ENCODE measurements at places on chromosomes 7 and 10. TPM values are rescaled to one million over a fixed set of nuclear protein-coding genes. Genes with fewer than 3 reads are reported as not detected.

DNA sequence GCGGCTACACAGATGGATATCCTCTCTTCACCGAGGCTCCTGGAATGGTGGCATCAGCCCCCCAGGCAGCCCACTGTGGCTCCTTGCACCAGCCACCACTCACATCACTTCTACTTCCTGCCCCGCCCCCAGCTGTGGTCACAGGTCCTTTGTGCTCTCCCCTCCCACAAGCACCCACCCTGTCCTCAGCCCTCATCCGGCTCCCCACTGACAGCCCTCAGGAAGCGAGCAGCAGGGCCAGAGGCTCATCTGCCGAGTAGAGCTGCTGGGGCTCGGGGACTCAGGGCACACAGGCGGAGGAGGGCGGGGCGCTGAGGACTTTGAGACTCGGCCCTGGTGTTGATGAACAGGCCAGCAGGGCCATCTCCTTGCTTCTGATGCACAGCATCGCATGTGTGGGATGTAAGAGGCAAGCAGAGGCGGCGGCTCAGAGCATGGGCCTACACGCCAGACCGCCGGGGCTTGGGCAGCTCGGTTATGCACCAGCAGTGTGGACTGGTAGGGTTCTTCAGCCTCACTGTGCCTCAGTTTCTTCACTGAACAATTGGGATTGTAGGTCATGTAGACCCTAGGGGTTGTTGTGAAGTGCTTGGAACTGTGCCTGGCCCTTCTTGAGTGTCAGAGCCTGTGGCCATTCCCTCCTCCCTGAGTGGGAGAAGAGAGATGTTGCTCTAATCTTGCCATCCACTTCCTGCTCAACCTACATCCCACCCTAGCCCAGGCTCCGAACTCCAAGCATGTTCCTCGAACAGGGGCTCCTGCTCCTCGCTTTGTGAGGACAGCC is at the start of gene PRF1:
TSS of gene PRF1 (minus strand) at position 77 of the 784 bp plus-strand sequence. CDS start 1,839 bp downstream, outside the sequence.
- DNase-seq: no peak

Gene CFAP58
- polyA plus RNA-seq: 0.35 TPM

- no peak for DNase-seq
These were observed 57.6 kb downstream of the HIPK2 start for GRCh38 chr7:139720186-139720585.

GRCh38 chr7:121337398-121337797 is 8.6 kb downstream of the WNT16 start:
- DNase-seq: no peak

Gene DLG5
- 16.3 TPM for polyA plus RNA-seq
